ENCODE measurements at places on chromosomes 4 and X.
A peak's percentile ranks its signal among the peaks of the same experiment; 100 is the strongest.

DNA sequence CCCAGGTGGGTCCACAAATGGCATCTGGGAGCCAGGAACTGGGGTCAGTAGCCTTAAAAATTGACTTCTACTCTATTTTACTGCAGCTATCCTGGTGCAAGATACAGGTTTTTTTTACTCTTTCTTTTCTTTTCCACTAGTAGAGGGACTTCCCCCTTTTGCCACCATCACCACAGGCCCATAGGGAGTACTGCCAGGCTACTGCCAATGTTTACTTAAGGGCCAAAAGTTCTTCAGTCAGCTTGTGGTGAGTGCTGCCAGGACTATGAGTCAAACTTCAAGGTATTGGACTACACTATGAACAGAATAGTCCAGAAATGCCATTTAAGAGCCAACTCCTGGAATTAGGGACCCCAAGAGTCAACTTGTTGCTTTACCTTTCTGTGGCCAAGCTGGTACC, 94.7 kb downstream of the EDA2R start:
- no peak for DNase-seq

GRCh38 chrX:111519215-111519614, 7.8 kb downstream of the SERTM2 start:
- DNase-seq, result peak; percentile 32

- DNase-seq, result no peak
Measured at GRCh38 chrX:2536141-2536540, 35.4 kb upstream of the DHRSX start.

GRCh38 chrX:15566244-15566643, 34.5 kb downstream of the ACE2 start:
- no peak for DNase-seq

- no peak for DNase-seq
Measured at GRCh38 chrX:94871640-94872039, 1197.6 kb downstream of the FAM133A start.

GRCh38 chr4:173524218-173525117, 5.6 kb downstream of the HAND2 start:
- peak; percentile 24 for DNase-seq

GRCh38 chrX:68941385-68941952, 112.6 kb downstream of the EFNB1 start:
- DNase-seq, result no peak

- peak; percentile 38 for DNase-seq
Measured at GRCh38 chr4:163107754-163108153, 58.9 kb downstream of the NAF1 start.

- DNase-seq, result no peak
Measured at GRCh38 chrX:23251043-23251442, 83.6 kb upstream of the PTCHD1 start.

DNA sequence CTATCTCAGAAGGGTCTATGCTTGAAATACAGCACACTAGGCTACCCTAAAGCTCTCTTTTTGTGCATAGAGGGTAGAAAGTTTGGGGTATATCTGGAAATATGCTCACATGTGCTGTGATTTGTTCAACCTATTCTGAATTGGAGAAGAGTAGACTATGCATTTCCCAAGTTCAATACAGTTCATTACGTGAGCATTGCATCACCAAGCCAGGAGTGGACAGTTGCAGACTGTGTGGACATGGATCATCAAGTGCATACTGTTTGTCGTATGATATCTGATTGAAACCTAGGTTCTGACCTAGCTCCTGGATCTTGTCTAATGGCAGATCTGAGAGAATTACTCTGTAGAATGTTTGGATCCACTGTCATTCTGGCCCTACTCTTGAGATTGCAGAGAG, 161.1 kb downstream of the FRAS1 start:
- DNase-seq, result no peak
